Activated naive CD8-positive, alpha-beta T cell treated with anti-CD3 and anti-CD28 coated beads for 36 hours (primary cell): ENCODE measurements at places on chromosomes 12 and 14. TPM values are rescaled to one million over a fixed set of nuclear protein-coding genes. Genes with fewer than 3 reads are reported as not detected.

The CDCA3 gene
- total RNA-seq: 62.5 TPM

The ARID4A gene
- 18.6 TPM for total RNA-seq

The GPR162 gene
- 0.54 TPM for total RNA-seq

The TAS2R7 gene
- total RNA-seq: not detected

The SIX4 gene
- total RNA-seq: 0.04 TPM

The OASL gene
- 16.9 TPM for total RNA-seq

The TPH2 gene
- not detected for total RNA-seq

The OR6C2 gene
- not detected for total RNA-seq

The TMEM260 gene
- 8.8 TPM for total RNA-seq

The CCDC197 gene
- not detected for total RNA-seq

The C12orf50 gene
- not detected for total RNA-seq

The ARHGAP9 gene
- 154 TPM for total RNA-seq

The RTL1 gene
- total RNA-seq: not detected

The TMEM253 gene
- total RNA-seq: not detected

The LRRK2 gene
- 0.80 TPM for total RNA-seq

The CD69 gene
- total RNA-seq: 143 TPM

The DGKA gene
- 236 TPM for total RNA-seq

The CLEC9A gene
- total RNA-seq: not detected

The CCDC196 gene
- not detected for total RNA-seq

The KRT74 gene
- total RNA-seq: not detected

The STK38L gene
- 32.0 TPM for total RNA-seq

The RNASE3 gene
- total RNA-seq: not detected

The TSPAN9 gene
- 0.24 TPM for total RNA-seq

The LHX5 gene
- total RNA-seq: not detected

The DEPDC4 gene
- total RNA-seq: 2.4 TPM

The NCAPD2 gene
- 171 TPM for total RNA-seq

The MANSC4 gene
- not detected for total RNA-seq

The PLA2G1B gene
- total RNA-seq: not detected

The CCT2 gene
- total RNA-seq: 501 TPM

The KRT71 gene
- total RNA-seq: not detected

The PIANP gene
- not detected for total RNA-seq

The SSPN gene
- total RNA-seq: not detected

The SERPINA1 gene
- total RNA-seq: 1.1 TPM

The RNU4-1 gene
- total RNA-seq: 768 TPM

The PRKAG1 gene
- total RNA-seq: 57.9 TPM

The STAC3 gene
- total RNA-seq: 2.0 TPM

The AMDHD1 gene
- 1.4 TPM for total RNA-seq

The CAPZA3 gene
- total RNA-seq: not detected

The DRAM1 gene
- 5.2 TPM for total RNA-seq

The FAM181A gene
- not detected for total RNA-seq

The REM2 gene
- 0.14 TPM for total RNA-seq

The INSM2 gene
- not detected for total RNA-seq

The FCF1 gene
- 95.5 TPM for total RNA-seq

The PTPN6 gene
- total RNA-seq: 457 TPM

The TAS2R14 gene
- total RNA-seq: 0.64 TPM

The VWF gene
- 0.25 TPM for total RNA-seq

The CLEC7A gene
- total RNA-seq: not detected

The AICDA gene
- total RNA-seq: not detected

The PAH gene
- not detected for total RNA-seq

The LRRIQ1 gene
- total RNA-seq: not detected

The BIN2 gene
- 32.0 TPM for total RNA-seq

The SLC24A4 gene
- total RNA-seq: 0.06 TPM

The GZMB gene
- 1,271 TPM for total RNA-seq

The PCNX1 gene
- total RNA-seq: 37.4 TPM
